SJSA1 (cell line): ENCODE measurements at places on chromosomes 6 and 20. TPM values are rescaled to one million over a fixed set of nuclear protein-coding genes. Genes with fewer than 3 reads are reported as not detected.

Gene PLCB4
- total RNA-seq: 4.0 and 9.3 TPM in 2 replicates

Gene PAK5
- not detected in 2 replicates for total RNA-seq

Gene MTFR2
- 4.6 and 10.6 TPM in 2 replicates for total RNA-seq

Gene RCAN2
- 19.6 and 20.8 TPM in 2 replicates for total RNA-seq

Gene BPIFB2
- total RNA-seq: not detected in 2 replicates

Gene CALHM4
- total RNA-seq: not detected in 2 replicates

Gene TRIM10
- not detected in 2 replicates for total RNA-seq

Gene MGME1
- total RNA-seq: 14.7 and 20.6 TPM in 2 replicates

Gene ERVFRD-1
- not detected in 2 replicates for total RNA-seq
